Epithelial cell of proximal tubule (primary cell): ENCODE measurements at places on chromosomes 2 and 18.

- DNase-seq: no peak
Measured at GRCh38 chr2:44651974-44652373, 289.5 kb upstream of the SIX3 start.

GRCh38 chr2:71937396-71937795, 210.3 kb downstream of the CYP26B1 start:
- DNase-seq: no peak

DNA sequence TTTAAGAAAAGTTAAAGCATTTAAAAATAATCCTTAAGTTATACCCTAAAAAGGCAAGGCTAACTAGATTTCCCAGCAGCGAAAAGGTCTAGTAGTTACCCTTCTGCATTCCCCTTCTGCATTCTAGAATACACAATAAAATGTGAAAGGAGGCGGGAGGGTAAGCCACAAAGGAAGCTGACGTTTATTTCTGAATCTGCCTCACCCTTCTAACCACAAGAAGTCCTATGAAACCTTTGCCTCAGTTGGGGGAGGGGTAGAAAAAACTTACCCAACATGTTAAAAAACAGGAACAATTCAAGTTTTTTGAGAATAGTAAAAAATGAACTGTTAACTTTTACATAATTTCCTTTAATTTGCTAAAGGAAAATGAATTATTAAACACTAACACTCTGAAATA, 11.3 kb downstream of the STK17B start:
- DNase-seq: peak; percentile 69

DNA sequence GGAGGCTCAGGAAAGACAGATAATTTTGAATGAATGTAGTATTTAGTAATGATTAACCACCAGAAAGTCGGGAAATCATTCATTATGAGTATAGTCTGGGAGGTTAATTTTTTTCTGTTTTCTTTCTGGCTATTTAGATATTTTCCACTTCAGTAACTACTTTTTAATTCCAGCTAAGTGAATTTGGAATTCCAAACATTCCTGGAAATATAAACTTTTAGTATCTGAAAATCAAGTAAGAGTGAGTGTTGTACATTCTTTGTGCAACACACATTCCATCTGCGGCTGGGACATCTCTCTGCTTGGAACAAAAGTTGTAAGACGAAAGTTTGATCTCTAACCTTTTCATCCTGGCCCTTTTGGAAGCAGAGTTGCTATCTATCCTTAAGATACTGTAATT, 275.7 kb upstream of the SPRED2 start:
- DNase-seq: peak; percentile 42

DNA sequence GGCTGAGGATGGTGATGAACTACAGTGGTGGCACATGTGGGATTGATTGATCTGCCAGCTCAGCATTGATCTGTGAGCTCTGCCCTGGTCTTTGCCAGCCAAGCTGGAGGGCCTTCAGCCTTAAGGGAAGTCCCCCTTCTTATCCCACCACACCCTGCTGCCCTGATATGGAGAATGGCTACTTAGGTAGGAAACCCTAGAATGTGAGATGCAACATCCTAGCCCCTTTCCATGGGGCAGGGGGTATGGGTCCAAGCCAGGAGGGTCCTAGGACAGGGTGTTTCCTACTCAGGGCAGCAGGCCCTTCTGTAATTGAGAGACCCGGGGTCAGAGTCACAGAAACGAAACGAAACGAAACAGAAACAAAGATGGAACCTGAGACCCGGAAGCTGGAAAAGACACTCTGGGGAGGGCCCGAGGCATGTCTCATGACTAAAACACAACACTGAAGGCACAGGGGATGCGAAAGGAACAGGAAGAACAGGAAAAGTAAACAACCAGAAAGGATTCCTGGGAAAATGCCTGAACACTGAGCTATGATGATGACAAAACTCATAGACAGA, 16.9 kb upstream of the SULT1C2 start:
- DNase-seq: peak; percentile 80

GRCh38 chr2:241096979-241097378, 5.1 kb downstream of the MTERF4 start:
- no peak for DNase-seq
